ENCODE measurements at places on chromosomes 6 and 20.

GRCh38 chr6:169827290-169827717, 75.9 kb downstream of the ERMARD start:
- no peak for DNase-seq

DNA sequence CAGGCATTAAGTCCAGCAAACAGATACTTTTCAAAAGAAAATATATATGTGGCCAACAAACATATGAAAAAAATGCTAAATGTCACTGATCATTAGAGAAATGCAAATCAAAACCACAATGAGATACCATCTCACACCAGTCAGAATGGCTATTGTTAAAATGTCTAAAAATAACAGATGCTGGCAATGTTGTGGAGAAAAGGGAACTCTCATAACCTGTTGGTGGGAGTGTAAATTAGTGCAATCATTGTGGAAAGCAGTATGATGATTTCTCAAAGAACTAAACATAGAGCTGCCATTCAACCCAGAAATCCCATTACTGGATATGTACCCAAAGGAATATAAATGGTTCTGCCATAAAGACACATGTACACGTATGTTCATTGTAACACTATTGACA, 20.6 kb downstream of the KCNQ5 start:
- DNase-seq, result no peak

- DNase-seq, result no peak
These were observed 255.9 kb downstream of the FOXC1 start for GRCh38 chr6:1865585-1865984.

DNA sequence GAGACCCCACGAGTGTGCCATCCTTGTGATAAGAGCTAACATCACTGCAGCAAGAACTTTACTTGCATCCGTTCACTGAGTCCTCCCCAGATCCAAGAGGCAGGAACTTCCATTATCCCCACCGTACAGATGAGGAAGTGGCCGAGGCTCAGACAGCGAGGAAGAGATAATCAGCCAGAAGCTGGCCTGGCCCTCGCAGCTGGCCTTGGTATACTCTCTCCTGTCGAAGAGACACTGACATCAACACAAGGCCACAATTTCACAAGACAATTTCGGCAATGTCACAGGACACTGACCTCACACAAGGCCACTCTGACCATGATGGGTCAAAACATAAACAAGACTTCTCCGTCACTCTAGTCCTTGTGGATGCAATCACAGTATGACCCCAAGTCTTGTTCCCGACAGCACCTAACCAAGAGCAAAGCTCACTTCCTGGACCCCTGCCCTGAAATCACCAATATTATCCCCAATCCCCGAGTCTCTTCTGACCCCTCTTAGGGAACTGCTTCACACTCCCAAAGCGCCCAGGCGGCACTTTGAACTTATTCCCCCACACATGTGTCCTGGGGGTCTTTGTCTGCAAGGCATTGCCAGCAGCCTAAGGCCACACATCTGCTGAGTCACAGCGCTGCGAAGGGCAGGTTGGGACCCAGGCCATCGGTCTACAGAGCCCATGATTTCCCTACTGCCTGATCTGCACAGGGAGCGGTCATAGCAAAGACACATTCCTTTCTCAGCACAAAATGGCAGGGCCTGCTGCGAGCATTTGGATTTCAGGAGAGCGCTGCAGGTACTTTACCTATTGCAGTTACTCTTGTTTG, 14.8 kb upstream of the VAPB start:
- DNase-seq, result no peak

- no peak for DNase-seq
These were observed 19.5 kb upstream of the ADGRF1 start for GRCh38 chr6:47061309-47062300.

DNA sequence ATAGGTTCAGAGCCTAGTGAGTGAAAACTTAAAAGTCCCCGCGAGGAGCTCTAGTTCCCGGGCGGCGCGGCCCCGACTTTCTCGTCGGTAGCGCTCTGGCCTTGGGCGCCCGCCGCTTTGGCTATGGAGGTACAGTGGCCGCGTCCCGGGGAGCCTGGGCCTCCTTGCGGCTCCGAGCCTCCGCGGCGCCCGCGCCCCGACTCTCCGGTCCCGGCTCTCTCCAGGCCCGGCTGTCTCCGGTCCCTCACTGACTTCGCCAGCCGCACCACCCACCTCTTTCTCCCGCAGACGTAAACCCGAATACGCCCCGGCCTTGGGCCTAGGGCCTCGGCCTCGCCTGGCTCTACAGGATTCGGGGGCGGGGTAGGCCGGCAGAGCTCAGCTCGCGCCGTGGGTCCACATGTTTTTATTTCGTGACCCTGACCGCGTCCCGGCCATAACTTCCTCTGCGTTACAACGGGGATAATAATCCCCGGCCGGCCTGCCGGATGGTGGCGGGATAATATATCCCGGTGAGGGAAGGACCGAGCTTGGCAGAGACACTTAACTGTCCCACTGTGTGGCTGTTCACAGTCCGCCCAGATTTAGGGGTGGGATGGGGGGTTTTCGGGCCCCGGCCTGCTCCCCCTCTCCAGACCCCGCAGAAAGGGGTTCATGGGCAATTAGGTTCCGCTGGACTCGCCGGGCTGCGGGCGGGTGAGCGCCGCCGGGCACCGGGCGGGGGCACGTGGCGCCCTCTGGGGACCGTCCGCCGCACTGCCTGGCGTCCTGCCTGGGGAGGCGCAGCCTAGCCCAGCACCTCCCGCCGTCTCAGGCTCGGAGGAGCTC, 10.0 kb upstream of the TBX18 start:
- no peak for DNase-seq

DNA sequence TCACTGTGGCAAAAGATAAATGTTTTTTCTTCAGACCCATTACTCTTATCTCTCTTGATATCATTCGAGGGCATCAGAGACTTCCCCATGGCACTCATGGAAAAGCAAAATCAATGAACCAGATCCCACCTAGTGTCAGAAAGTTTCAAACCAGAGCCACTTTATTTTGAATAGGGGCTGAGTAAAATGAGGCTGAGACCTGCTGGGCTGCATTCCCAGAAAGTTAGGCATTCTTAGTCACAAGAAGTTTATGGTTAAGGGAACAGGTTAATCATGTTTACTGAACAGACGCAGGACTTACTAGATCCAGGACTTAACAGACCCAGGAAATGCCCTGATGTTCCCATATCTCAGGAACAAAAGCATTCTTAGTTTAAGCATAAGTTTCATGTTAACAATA, 369.9 kb downstream of the BTBD3 start:
- DNase-seq, result no peak

- no peak for DNase-seq
These were observed 37.1 kb upstream of the FILIP1 start for GRCh38 chr6:75530696-75531095.

- DNase-seq, result peak; percentile 88
These were observed 16.1 kb downstream of the FGD2 start for GRCh38 chr6:37021356-37022129.

DNA sequence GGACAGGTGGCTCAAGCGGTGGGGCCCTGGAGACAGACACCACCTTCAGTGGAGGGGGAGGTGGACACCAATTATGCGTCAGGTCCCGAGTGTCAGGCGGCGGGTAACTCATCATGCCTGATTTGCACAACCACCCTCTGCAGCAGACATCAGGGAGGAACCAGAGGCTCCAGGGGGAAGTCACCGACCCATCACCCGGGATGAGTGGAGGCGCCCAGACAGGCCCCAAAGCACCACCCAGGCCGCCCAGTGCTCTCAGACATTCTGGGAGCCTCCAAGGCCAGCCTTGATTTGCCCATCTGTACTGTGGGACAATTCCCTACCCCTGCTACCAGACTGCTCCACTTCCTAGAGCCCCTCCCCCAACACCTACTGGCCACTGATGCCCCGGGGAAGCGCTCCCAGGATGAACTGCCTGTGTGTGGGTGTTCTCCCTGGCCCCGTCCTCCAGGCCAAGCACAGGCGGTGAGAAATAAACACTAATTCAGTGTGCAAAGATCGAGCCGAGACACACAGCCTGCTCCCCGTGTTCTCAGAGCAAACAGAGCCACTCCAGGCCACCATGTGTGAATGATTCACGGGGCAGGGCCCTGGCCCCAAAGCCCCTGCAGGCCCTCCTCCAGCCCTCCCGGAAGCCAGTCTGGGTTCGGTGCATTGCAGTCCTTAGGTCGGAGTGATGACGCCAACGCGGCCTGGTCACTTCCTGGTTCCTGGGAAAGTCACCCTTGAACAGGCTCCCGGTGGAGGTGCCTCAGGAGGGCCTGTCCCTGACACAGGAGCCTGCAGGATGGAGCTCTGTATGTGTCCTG, 107.2 kb downstream of the ASXL1 start:
- no peak for DNase-seq

DNA sequence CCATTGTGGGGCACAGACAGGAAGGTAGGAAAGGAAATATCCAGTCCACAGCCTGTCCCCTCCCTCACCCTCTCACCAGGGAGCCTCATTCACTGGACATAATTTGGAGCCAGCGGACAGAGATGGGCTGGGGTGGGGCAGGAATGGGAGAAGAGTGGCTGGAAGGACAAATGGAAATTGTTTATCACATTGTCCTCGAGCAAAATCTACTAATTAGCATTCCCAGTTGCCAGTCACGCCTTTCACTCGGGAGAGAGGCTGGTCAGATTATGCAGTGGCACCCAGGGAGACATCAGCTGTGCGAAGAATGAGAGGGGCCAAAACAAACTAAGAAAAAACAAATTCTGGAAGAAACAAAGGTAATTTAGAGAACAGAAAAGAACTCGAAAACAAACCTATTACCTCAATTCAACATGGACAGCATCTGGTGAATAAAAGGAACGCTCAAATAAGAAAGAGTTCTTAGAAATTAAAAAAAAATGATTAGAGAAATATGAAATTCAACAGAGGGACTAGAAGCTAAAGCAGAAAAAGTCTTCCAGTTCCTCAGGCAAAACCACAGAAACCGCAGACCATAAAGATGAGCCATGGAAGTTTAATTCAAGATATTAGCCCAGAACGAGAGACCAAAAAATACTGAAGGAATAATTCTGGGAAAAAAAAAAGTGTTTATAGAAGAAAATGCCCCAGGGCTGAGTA, 108.5 kb upstream of the RALGAPA2 start:
- no peak for DNase-seq

DNA sequence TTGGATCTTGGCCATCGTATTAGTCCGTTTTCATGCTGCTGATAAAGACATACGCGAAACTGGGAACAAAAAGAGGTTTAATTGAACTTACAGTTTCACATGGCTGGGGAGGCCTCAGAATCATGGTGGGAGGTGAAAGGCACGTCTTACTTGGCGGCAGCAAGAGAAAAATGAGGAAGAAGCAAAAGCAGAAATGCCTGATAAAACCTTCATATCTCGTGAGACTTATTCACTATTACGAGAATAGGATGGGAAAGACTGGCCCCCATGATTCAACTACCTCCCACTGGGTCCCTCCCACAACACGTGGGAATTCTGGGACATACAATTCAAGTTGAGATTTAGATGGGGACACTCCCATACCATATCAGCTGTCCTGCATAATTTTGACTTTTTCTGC, 20.1 kb upstream of the REPS1 start:
- no peak for DNase-seq

DNA sequence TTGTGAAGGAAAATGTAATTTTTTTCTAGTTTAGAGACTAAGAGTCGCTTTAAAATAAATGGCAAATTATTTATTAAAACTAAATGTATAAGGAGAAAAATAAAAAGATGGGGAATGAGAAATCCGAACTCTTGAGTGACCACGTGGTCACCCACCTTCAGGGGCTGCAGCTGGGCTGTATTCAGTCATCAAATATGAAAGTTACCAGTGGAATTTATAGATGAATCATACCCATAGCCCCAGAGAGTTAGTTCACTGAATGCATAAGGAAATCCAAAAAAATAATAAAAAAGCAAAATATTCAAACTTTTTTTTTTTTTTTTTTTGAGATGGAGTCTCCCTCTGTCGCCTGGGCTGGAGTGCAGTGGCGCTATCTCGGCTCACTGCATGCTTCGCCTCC, 947.7 kb upstream of the ADGRB3 start:
- no peak for DNase-seq

GRCh38 chr6:33199687-33200218, 712 bp downstream of the RXRB start:
- peak; percentile 74 for DNase-seq

DNA sequence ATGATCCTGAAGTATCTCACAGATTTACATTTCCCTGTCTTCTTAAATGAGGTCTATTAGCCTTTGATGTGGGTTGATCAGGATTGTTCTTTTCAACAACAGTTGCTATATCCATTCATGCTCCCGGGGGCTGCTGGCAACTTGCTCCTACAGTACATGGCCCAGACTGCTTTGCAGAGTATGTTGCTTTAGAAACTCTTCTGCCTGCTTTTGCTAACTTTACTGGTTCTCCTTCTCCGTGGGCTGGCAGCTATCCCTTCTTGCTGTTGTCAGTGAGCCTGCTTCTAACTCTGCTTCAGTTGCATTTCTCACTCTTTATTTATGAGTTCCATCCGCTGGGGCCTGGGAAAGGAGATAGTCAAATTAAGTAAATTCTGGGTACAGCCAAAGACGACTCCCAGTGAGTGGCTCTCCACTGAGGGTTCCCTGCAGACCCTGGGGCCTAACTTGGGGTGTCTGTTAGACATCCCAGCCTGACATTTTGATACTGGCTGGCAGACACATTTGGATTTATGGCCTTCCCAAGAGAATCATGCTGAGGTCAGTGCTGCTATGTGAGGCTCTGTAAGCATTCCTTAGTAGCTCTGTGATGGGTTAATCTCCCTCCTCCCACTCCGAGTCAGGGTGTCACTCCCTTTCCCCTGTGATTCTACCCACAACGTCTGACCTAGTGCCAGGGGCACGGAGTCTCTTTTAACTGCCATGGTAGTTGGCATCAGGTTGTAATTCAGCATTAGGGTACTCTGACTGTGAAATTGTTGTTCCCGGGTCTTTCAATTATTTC, 73.6 kb downstream of the SLX4IP start:
- no peak for DNase-seq

GRCh38 chr6:113825781-113826180, 31.4 kb upstream of the MARCKS start:
- no peak for DNase-seq

DNA sequence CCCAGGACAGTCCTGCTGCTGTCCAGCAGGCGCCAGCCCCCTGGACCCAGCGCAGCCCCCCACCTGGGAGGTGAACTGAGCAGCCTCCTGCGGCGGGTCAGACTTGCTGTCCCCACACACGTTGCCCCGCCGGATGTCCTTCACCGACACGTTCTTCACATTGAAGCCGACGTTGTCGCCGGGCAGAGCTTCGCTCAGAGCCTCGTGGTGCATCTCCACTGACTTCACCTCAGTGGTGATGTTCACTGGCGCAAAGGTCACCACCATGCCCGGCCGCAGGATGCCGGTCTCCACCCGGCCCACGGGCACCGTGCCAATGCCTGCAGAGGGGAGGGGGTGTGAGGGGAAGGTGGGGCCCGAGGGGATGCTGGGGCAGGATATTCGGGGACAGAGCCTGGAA, 8.5 kb downstream of the EEF1A2 start:
- DNase-seq, result no peak
